ENCODE measurements at places on chromosomes 13 and 19.

DNA sequence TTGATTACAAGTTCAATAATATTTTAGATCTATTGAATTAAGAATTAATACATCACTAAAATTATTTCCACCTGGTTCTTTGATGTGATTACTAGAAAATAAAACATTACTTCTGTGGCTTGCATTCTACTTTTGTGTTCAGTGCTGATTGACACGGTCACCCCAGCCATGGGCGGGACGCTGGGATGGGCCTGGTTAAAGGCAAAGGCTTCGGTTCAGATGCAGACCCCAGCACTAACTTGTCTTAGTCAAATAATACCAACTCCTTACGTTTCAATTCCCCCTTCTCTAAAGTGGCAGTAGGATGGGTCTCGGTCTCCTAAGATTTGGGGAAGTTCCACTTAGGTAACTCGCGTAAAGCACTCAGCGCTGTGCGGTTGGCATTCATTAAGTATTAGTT lies 144.9 kb downstream of the URI1 start:
- DNase-seq = no peak

- peak; percentile 43 for DNase-seq
Measured at GRCh38 chr13:52651897-52652195, 790 bp upstream of the SUGT1 start.

GRCh38 chr13:43086181-43086580 lies 62.8 kb downstream of the DNAJC15 start:
- DNase-seq = no peak

GRCh38 chr19:41352609-41353465 lies 885 bp downstream of the TGFB1 start:
- DNase-seq = no peak

DNA sequence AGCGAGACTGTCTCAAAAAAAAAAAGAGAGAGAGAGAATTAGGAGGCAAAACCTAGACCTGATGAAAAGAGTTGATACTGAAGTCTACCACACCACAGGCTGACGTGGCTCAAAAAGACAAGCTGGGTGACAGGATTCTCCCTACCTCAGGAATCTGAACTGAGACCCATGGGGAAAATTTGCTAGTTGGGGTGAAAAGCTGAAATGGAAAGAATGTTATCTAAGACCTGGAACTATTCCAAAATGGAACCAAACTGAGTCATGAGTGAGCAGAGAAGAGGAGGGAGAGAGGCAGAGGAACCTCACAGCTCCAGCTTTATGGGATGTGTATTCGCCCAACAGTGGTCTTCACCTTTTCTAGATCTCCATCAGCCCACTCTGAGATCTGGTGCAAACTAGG lies 11.7 kb downstream of the SMG9 start:
- no peak for DNase-seq

- DNase-seq = no peak
Measured at GRCh38 chr19:58229255-58229639, 533 bp downstream of the ZNF544 start.

- DNase-seq = no peak
Measured at GRCh38 chr19:27906081-27906480, 1306.9 kb downstream of the UQCRFS1 start.

- DNase-seq = no peak
Measured at GRCh38 chr13:41561170-41561569, 103.8 kb downstream of the RGCC start.

- DNase-seq = no peak
Measured at GRCh38 chr13:95523598-95523997, 28.9 kb upstream of the CLDN10 start.

DNA sequence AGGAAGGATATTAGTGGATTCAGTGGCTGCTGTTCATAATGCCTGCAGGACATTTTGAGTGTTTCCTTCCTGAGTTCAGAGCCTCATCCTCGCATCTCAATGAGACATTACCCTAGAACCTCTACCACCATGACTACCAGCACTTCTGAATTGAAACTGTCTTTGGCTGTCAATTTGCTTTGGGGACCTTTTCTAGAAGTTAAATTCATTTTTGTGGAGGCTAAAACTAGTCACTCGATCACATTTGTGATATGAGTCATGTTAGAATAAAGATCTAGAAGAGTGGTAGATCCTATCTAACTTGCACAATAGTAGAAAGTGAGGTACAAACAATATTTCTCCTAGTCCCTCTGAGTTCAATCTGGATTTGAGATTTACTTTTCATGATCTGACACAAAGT lies 124.9 kb downstream of the KCNRG start:
- no peak for DNase-seq

DNA sequence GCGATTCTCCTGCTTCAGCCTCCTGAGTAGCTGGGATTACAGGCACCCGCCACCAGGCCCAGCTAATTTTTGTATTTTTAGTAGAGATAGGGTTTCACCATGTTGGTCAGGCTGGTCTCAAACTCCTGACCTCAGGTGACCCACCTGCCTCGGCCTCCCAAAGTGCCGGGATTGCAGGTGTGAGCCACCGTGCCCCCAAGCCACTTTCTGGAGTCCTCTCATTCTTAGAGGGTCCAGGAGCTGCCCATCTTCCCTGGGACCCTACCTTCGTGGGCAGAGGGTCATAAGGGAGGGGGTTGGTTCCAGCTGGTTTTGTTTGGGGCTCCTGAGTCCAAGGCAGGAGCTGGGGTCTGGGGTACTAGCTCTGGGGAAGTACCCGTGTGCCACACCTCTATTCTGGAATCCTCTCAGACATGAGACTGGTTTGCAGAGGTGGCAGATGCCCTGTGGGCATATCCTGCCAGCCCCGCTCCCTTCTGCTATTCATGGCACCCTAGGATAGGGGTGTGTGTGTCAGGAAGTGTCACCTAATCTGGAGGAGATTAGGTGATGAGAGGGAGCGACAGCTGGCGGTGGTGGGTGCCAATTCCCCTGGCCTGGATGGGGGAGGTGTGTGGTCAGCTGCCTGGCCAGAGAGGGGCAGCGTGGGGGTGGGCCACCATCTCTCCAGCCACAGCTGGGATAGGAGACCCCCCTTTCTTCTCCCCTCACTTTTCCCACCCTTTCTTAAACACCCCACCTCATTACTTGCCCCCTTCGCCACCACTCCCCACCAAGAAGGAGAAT lies 2.1 kb downstream of the PRMT1 start:
- no peak for DNase-seq

- no peak for DNase-seq
Measured at GRCh38 chr19:23415034-23415433, 19.8 kb upstream of the ZNF91 start.

DNA sequence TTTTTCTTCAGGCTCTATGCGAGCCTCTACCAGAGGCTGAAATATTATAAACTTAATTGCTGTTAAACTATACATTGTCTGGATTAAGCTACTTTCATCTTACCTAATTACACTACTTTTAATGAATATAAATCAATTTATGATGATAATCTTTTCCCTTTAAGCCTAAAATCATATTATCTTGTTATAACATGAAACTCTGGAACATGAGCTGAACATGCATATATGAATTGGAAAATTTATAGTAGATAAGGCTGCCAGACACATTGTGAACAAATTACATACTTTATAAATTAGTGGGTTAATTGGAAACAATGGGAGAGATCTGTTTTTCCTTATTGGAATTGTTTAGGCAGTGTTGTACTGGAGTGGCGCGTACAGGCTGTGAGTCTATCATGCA lies 45.3 kb upstream of the ZDHHC20 start:
- no peak for DNase-seq

DNA sequence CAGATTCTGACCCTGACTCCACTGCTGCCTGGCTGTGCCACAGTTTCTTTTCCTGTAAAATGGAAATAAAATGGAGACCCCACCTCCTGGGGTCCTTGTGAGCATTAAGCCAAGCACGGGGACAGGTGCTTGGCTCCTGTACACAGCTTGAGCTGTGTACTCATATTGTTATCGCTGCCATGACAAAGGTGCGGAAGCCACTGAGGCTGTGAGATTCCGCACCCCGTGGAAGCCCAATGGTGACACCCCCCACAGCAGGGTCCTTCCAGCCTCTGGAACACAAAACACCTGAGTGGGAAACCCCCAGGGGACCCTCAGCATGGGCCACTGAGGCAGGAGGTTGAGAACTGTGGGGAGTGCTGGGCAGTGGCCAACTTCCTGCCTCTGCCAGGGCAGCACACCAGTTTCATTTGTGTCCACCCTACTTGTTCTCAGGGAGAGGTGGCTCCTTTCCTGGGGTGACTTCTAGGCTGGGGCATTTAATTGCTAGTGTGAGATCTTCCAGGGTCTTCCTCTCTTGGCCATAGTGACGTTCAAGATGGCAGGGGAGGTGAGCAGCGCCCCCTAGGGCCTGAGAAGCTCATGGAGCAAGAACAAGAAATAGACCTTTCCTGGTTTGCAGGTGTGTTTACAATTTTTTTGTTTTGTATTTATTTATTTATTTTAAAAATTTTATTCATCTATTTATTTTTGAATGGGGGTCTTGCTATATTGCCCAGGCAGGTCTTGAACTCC lies 5.4 kb upstream of the JSRP1 start:
- DNase-seq = no peak

GRCh38 chr19:11519138-11519537 lies 9.8 kb downstream of the ECSIT start:
- DNase-seq = no peak

- no peak for DNase-seq
Measured at GRCh38 chr13:41356786-41357185, 45.7 kb downstream of the NAA16 start.

DNA sequence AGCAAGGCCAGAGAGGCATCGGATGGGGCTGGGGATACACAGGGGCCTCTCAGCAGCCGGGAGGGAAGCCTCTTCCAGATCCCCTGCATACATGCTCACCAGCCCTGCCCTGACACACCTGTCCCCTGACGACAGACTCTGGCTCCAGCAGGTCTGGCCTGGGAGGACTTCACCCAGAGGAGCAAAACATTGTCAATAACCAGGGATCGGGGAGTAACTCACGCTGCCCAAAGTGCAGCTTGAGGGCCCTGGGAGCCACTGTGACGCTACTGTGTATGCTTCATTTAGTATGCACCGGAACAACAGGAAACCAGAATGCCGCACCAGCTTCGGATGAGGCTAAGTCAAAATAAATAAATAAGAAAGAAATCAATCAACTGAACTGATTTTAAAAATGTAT lies 12.4 kb upstream of the CD22 start:
- DNase-seq = no peak

DNA sequence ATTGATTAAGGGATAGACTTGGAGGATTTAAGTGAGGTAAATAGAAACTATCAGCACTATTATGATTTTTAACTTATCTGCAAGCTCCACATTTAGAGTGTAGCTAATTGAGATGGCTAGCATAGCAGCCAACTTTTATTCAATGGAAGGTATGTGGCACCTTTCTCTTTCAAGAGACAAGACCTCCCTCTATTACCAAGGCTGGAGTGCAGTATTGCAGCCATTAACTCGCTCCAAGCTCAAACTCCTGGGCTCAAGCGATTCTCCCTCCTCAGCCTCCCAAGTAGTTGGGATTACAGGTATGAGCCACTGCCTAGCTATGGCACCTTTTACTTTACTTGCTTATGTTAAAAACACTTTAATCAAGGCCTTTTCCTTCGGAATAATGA lies 8.2 kb downstream of the TPT1 start:
- no peak for DNase-seq

GRCh38 chr13:43009506-43009905 lies 13.9 kb upstream of the DNAJC15 start:
- no peak for DNase-seq

DNA sequence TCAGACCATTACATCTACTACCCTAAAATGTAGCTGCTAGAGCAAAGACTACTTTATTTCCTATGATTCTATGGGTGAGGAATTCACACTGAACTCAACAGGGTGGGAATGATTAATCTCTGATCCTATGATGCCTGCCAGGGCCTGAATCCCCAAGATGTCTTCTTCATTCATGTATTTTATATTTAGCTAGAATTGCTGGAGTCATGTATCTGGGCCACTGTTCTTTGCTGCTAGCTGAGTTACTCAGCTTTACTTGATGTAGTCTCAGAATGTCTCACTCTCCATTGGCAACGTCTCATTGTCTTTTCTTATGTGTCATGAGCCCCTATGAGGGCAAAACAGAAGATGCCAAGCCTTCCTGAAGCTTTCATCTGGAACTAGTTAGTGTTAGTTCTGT lies 21.1 kb downstream of the ZNF582 start:
- DNase-seq = no peak

DNA sequence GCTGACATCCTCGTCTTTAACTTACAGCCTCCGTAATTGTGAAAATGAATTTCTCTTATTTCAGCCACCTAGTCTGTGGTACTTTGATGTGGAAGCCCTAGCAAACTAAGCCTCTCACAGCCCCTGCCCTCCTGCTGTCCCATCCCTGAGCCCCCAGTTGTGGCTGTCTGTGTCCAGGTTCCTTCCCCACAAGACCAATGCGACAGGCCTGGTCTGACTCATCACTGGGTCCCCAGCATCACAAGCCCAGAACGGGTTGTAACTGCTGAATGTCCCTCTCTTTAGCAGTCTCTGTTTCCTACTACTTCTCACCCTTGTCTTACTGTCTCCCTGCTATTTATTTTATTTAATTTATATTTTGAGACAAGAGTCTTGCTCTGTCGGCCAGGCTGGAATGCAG lies 5.7 kb downstream of the POU2F2 start:
- no peak for DNase-seq

GRCh38 chr19:4413588-4413987 lies 11.1 kb downstream of the CHAF1A start:
- DNase-seq = no peak

DNA sequence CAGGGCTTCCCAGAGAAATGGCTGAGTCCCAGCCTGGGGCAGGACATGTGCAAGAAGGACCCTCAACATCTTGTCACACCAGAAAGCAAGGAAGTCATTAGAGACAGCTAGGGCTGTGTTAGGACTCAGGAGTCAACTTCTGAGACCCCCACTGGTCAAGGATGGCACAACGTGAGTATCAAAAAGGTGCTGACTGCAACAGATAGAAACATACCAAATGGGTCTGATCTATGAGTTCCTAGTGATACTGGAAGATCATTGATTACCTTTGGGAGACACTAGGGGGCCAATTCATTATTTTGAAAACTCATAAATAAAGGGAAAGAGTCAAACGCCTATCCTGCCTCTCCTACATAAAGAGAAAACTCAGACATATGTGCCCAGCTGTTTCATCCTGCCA lies 73.5 kb upstream of the GJB6 start:
- DNase-seq = no peak

DNA sequence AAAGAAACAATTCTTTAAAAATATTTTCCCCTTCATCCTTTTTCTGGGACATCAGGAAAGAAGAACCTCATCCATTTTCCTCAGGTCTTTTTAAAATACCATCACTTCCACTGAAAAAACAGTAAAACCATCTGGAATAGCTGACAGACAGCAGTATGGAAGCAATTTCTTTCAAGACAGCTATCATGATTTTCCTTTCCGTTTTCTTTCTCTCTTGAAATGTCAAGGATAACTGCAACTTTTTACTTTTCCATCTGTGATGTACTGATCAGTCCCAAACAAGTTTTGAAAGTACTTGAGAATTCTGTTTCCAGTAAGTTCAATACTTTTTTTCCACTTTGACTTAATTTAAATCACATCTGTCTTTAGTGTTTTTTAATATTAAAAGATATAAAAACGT lies 211.2 kb downstream of the LHFPL6 start:
- no peak for DNase-seq

DNA sequence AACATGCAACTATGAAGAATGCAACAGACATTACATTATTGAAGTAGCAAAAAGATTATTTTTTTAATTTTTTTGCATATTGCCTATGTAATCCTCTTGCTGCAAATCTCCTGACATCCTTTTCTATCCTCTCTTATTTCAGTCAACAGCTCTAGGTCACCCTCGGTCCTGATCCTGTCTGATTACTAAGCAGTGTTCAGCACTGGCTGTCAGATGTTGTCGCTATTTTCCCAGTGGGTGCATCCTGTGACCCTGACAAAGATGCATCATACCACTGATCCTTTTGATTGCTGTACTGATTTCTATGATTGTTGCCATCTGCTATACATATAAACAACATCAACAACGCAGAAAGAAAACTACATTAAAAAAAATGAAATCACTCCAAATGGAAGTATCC lies 443.7 kb upstream of the PRR20A start:
- no peak for DNase-seq
